NCI-H2081 treated with DMSO at 0.1 percent for 48 hours (cell line): ENCODE measurements at places on chromosomes 12 and 14.
A peak's percentile ranks its signal among the peaks of the same experiment; 100 is the strongest.

DNA sequence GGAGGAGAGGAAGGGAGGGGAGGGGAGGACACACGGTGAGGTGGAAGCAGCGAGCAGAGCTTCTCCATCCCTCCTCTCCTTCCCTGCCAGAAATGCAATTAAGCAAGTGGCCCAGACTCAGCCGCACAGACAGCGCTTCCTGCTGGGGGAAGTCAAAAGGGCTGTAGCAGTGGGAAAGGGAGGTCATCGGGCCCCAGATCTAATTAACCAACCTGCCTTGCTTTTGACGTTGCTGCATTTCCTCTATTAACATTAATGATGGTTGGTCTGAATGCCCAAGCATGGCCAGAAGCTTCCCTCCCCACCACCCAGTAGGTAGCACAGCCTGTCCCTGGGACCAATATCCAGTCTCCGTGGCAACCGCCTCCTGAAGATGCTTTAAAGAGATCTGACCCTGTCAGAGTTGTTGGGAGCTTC is 4.6 kb upstream of the NGB start:
- DNase-seq = no peak

GRCh38 chr12:104577581-104577981 is 120.8 kb downstream of the CHST11 start:
- no peak for DNase-seq

- DNase-seq = no peak
These were observed 15.7 kb downstream of the FAR2 start for GRCh38 chr12:29164477-29165393.

DNA sequence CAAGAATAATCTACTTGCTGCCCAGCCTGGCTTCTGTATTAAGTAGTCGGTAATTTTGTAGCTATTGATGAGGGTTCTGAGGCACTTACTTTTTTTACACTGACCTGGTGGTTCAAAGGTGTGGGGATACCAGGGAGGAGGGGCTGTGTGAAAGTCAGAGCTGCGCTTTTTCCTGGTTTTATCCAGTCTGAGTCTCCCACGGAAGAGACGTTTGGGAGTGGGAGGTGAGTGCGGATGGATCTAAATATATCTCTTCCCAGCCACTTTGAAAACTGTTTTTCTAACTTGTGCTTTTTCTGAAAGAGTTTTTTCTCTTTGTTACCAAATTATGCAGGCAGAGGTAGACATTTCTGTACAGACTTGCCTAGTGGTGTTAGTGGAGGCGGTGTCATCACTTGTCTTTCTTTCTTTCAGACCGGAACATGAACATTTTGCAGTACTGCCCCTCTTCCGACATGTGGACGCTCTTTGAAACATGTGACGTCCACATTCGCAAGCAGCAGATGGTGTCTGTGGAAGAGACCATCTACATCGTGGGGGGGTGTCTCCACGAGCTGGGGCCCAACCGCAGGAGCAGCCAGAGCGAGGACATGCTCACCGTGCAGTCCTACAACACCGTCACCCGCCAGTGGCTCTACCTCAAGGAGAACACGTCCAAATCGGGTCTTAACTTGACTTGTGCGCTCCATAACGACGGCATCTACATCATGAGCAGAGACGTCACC is 17.4 kb upstream of the MANSC4 start:
- DNase-seq = no peak

DNA sequence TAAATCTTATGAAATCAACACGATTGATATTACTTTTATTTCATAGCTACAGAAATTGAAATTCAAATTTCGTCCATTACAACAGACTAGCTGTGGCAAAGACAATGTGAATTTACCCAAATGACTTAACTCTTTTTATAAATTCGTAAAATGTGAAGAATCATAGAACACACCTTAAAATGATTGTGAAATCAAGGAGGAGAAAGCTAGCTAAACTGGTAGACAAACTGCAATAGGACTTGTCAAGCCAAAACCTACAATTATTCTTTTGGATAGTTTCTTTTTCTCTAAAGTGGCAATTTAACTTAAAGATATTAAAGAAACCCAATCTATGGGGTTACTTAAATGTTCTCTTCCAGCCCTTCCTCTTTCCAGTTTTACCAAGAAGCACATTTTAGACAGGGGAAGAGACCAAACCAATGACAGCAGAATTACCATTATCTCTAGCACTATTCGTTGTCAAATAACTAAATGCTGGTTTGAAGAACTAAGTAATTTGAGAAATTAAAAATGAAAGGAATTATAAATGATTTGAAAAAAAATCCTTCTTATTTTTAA is 807 bp upstream of the SLC16A7 start:
- DNase-seq = no peak

GRCh38 chr12:40238979-40239378 is 14.2 kb downstream of the LRRK2 start:
- no peak for DNase-seq

- no peak for DNase-seq
These were observed 193.9 kb downstream of the PHLDA1 start for GRCh38 chr12:75837700-75838099.

- no peak for DNase-seq
These were observed 354.6 kb downstream of the NRXN3 start for GRCh38 chr14:78524766-78525165.

GRCh38 chr12:7512553-7512952 is 9.0 kb upstream of the CD163 start:
- DNase-seq = no peak

GRCh38 chr14:34235643-34236300 is 226.3 kb downstream of the SPTSSA start:
- DNase-seq = no peak

DNA sequence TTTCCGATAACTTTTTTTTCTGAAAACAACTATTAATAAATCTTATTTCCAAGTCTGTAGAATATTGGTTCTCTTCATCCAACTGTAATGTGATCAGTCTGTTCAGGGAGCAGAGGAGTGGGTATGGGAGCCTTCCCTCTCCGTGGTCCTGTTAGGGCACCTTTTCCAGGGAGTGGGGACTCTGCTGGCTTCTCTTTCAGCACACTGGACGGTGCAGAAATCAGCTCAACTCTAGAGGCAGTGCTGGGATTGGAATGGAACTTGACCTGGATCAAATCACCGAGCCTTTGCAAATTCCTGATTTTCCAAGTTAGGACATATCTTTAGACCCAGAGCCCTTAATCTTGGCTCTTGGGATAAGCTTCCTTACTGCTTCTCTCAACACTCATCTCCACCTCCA is 630.4 kb downstream of the DIO2 start:
- no peak for DNase-seq

GRCh38 chr14:100330388-100330931 is 7.3 kb downstream of the SLC25A47 start:
- DNase-seq = no peak

DNA sequence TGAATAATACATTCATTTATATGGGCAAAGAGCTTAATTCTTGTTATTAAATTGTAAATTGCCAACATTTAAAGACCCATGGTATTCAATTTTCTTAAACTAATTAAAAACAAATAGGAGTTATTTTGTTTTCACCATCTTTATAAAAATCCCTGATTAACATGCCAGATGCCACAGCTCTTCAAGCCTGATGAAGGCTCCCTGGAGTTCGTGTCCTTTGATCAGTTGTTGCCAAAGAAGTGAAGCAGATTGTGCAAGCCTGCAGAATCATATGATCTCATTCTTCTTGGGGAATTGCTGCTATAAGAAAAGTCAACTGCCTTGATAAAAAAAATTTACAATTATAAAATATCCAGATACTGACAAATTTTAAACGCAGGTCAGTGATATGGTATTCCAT is 288.3 kb upstream of the PPFIA2 start:
- no peak for DNase-seq

GRCh38 chr12:108129017-108129812 is at the start of gene WSCD2:
Gene WSCD2, plus strand, starts transcription at chr12:108129288. Its CDS starts 66,545 bp downstream, at chr12:108195833.
- no peak for DNase-seq

DNA sequence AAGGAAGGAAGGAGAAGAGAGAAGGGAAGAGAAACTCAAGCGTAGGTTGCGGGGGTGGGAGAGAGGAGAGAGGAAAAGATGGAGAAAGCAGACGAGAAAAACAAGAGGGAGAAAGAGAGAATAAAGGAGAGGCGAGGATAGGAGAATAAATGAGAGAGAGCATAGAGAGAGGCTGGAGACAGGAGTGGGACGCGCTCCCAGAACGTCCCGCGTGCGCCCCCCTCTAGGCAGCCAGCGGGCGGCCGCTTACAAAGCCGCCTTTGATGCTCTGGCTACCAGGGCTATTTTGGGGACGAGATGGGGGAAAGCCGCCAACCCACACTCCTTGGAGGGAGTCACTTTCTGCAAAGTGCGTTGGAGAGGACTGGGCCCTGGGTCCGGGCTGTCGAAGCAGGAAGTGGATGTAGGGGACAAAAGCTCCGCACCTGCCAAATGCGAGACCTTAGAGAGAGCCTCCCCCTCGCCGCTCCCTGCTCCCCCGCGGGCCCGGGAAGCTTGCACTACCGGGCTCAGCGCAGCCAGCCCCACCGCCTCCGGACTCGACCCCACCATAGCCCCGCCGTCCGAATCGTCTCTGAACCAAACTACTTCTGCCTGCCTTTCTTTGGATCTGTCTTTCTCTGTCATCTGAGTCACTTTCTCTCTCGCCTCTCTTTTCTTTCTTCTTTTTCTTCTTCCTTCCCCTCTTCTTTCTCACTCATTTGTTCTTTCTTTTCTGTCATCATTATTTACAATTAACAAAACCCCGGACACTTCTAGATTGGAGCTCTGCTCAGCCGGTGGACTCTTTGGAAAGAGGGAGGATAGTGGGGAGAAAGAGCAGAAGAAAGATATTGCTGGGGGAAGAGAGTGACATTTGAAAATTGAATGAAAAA is 8.0 kb downstream of the ASCL1 start:
- DNase-seq = peak; percentile 44

DNA sequence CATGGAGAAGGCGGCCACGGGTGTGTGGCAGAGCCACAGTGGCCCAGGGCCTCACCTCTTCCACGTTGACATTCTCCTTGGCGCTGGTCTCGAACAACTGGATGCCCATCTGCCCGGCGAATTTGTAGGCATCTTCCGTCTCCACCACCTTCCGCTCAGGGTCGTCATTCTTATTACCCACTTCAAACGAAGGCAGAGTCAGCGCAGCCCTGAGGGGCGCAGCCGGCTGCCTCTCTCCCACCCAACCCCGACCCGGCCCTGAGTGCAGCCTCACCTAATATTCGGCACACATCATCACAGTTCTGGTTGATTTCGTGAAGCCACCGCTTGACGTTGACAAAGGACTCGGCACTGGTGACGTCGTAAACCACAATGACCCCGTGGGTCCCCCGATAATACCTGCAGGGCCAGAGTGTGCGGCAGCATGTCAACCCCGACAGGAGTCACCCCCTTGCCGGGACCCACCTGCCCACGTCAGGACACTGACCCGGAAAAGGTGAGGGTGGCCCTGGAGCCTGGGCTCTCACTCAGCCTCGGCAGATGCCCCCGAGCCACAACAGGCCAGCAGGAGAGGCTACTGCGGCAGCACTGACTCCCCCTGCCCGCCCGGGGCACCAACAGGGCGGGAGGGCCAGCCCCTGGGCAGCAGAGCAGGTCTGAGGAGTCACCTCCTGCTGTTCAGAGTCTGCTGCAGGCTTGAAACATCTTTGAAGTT is 17.6 kb downstream of the RAB35 start:
- DNase-seq = no peak

GRCh38 chr12:42568952-42569915 is 20.3 kb downstream of the PRICKLE1 start:
- peak; percentile 4 for DNase-seq

DNA sequence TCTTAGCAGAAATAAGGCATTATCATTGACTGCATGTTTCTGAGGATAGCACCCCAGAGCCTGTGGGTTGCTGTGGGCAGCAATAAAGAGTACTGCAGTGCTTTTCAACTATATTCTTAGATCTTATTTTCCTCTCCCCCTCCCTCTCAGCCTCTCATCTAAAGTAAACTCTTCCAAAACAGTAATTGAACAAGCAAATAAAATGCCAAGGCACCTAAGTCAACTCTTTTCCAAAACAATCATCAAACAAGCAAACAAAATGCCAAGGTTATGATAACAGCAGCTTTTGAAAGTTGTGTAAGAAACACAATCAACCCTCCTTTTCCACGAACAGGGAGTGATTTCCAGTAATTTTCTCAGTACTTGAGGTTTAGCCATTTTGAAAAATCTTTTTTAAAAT is 1542.6 kb downstream of the AACS start:
- no peak for DNase-seq

GRCh38 chr12:114604606-114605005 is 79.4 kb downstream of the TBX3 start:
- no peak for DNase-seq

DNA sequence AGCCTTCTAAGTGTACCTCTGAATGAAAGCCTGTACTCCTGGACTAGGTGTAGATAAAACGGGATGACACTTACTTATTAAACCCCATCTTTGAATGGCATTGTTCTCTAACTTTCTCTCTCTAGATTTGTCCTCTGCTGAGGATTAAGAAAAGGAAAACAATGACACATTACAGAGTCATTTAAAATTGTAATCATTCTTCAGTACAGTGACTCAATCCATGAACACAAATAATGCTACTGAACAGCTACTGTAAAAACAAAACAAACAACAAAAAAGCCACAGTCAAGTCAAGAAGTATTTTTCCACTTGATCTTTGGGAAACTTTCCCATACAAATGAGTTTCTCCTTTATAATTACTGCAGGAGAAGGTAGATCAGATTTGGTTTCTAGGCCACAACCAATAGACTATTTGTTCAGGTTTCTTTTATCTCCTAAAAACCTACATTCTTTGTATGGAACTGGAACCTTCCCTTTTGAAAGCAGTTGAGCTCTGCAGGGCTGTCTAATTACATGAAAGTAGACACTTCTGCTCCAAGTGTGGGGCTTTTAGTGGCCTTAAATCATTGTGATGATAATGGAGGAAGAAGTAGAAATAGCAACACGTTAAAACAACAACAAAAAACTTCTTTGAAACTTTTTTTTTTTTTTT is 219.1 kb downstream of the ESR2 start:
- no peak for DNase-seq

DNA sequence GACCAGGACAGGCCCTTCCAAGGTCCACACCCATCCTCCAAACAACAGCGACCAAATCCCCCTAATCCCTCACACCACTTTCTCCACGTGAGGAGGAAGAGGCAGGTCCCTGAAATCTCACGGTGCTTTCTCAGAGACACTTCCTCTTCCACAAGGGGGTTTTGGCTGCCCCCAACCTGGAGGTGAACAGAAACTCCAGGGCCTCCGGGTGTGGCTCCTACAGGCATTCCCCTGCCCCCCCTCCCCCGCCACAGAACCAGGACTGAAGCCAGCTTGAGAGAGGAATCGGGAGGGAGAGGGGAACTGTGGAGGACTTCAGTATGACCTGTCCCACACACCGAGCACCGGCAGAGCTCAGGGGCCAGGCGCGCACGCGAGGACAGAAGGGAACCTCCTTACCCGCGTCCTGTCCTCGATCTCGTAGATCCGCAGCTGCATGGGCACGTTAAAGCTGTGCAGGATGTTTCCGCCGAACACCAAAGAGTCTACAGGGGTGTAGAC is 60.2 kb downstream of the KDM2B start:
- no peak for DNase-seq

- no peak for DNase-seq
These were observed 165.5 kb upstream of the ATP2B1 start for GRCh38 chr12:89874146-89874545.
